ENCODE measurements at places on chromosomes 13 and 19.

- DNase-seq = peak; percentile 55
These were observed 13.6 kb upstream of the C5AR1 start for GRCh38 chr19:47296036-47296435.

DNA sequence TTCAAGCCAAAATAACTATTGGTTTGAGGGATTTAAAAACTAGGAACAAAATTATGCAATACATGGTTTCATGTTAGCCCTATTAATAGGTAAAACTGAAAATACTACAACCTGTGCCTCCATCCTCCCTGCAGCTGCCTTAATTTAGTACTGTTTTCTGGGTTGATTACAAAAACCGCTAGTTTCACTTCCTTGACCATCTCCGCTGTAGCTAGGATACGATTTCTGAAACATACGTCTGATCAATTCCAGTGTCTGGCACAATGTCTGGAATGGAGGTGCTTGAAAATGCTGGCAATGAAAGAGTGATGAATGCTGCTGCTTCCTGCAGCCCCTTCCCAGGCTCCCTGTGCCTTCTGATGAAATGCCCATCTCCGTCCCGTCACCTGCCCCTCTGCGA is 273.5 kb downstream of the SHISA2 start:
- DNase-seq = no peak

DNA sequence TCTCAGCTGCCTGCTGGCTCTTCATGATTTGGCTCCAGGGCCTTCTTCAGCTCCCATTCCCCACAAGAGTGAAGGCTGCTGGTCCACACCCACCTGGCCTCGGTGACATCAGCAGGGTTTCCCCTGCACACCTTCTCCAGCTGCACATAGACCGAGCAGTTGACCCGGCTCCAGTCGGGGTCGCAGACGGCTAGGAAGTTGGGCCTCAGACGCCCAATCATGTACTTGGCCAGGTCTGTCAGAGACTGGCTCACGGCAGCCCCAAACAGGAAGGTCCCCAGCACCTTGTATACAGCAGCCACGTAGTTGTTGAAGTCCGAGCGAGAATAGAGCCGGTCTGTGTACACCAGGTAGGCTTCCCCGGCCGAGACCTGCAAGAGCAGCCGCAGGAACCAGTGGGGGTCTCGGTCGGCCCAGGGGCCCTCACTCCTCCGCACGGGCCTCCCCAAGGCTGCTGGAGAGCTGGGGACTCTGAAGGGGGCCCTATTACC is 3.8 kb downstream of the PLPP2 start:
- DNase-seq = no peak

GRCh38 chr19:43362745-43363144 is 9.3 kb downstream of the CD177 start:
- no peak for DNase-seq

- no peak for DNase-seq
These were observed 1.5 kb upstream of the RAB3A start for GRCh38 chr19:18205200-18205892.

DNA sequence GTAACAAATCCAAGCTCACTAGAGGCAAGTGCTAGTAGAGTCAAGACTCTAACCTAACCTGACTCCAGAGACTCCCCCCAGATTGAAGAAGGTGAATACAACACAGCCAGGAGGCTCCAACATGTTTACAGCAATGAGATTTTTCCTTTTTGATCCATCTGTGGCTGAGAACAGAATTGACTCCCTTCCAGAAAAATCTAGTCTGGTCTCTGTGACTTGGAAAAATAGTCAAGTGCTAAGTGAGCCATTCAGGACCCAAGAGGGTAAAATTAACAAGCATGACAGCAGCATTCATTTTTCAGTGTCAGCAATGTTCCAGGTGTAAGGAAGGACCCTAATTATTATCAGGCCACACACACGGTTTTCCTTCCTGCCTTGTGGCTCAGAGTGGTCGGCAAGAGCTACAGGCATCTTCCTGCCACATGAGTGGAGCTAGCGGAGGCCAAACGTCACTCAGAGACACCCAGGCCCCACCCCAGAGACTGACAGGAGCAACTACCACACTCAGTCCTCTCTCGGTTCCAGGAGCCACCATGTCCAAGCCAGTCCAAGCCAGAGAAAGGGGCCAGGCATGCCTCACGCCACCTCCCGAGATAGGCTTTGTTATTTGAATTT is 395.1 kb downstream of the FOXO1 start:
- no peak for DNase-seq

DNA sequence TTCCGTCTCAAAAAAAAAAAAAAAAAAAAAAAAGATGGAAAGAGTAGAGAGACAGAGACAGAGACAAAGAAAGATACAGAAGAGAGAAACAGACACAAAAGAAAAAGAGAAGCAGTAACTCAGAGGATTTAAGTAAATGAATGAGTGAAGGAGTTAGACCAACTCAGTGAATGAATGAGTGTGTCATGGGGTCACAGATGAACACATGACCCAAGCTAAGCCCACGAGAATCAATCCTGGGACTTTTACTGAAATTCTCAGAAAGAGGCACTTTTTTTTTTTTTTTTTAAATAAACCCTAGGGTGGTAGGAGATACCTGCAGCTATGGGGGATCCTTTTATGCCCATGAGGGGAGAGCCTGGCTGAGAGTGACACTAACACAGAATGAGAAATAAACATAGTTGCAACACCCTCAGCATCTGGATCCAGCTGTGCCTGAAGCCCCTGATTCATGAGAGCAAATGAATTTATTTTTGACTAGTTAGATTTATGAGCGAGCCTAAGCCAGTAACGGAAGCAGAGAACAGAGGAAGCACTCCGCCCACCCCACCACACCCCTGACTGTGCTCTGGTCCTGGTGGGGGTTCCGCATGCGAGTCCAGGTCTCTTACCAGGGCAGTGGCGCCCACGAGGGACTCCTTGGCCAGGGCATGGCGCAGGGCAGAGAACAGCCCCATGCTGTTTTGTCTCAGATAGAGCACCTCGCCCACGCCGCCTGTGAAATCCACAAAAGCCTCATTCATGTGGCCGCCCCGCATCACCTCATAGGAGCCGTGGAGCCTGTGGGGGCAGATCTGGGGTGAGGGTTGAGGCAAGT is 4.6 kb downstream of the CAPN12 start:
- no peak for DNase-seq

DNA sequence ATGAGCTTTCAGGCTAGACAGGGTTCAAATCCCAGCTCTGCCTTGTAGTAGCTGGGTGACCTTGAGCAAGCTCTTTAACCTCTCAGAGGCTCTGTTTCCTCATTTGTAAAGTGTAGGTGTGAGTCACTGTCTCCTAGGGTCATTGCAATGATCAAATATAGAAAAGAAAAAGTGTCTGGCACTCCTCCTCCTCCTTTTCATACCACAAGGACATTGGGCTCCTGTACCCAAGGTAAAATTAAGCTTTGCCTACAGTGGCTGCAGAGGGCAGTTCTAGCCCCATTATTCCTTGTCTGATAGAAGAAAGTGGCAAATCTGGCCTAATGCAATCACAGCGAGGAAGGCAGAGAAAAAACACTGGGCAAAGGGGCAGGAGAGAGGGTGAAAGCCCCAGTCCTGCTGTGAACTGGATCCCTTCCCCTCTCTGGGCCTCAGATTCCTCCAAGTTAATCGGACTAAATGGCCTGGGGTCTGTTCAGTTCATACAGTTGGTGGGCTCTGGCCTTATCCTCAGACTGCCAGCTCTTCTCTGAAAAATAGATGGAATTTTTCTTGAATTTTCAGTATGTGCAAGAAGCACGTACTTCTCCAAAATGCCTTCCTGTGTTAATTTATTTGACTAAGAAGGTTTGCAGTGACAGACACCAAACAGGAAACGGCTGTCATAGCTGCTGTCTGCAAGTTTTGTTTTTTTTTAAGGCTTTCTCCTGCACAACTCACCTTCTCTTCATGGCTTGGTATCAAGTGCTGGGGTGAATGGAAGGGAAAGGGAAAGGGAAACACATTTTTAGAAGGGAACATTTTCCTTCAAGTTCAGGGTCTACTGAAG is 35.3 kb downstream of the RGCC start:
- DNase-seq = no peak

DNA sequence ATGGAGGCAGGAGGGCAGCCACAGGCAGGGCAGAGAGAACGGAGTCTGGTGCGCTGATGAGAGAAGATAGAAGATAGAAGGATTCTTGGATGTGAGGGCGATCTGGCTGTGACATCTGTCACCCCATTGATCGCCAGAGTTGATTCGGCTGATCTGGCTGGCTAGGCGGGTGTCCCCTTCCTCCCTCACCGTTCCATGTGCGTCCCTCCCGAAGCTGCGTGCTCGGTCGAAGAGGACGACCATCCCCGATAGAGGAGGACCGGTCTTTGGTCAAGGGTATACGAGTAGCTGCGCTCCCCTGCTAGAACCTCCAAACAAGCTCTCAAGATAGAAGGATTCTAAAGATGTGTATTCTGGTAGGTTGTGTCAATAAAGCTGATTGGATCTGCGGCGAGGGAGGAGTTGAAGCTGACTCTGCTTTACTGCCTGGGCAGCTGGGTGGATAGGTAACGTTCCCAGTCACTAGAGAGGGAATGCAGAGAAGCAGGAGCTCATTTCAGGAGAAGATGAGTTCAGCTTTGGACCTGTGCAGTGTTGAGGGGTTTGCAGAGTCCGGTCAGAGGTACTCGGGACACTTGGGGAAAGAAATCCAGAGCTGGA is 5.1 kb downstream of the UBAC2 start:
- no peak for DNase-seq

DNA sequence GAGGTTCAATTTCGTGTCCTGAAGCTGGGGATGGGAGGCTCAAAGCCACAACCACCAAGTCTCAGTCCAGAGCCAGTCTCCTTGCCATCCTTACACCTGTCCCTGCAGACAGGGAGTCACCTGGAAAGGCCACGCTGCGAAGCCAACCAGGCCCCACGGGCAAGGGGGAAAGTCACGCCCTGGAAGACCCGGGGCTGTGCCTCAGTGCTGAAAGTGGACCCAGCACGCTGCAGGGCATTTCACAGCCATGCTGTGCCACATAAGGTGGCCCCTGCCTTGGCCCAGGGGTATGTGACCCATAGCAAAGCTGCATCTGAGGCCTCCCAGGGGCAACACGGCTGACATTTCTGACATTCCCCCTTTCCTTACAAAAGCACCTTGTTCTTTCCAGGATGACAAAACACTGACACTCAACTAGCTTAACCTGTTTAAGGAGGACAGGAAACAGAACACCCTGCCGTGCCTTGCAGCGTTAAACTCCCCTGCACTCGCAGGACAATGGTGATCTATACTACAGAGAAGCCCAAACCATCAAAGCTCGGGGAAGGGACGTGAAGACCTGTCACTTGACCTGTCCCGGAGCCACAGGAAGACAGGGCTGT is 14.8 kb downstream of the CHERP start:
- no peak for DNase-seq

DNA sequence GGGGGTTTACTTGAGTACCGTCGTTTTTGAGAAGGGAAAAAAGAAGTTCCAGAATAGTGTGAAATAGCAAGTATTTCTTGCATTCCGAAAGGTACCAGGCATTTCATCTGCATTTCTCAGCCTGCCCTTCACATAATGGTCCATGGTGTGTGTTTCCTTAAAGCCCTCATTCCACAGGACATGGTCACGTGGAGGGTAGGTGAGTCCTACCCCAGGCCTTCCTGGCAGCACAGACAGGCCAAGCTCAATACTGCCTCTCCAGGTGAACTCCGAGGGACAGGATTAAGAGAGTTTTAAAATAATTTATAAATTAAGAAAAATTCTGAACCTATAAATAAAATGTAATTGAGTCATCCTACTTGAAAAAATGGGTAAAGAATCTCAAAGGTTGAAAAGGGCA is 64.7 kb downstream of the TNFRSF19 start:
- no peak for DNase-seq

- no peak for DNase-seq
These were observed 45.6 kb upstream of the RAP2A start for GRCh38 chr13:97388373-97388772.

GRCh38 chr13:51844862-51845573 is at the start of gene TMEM272:
Gene TMEM272 (minus strand): TSS chr13:51845177. CDS start chr13:51838530, 6,647 bp downstream.
- DNase-seq = no peak

DNA sequence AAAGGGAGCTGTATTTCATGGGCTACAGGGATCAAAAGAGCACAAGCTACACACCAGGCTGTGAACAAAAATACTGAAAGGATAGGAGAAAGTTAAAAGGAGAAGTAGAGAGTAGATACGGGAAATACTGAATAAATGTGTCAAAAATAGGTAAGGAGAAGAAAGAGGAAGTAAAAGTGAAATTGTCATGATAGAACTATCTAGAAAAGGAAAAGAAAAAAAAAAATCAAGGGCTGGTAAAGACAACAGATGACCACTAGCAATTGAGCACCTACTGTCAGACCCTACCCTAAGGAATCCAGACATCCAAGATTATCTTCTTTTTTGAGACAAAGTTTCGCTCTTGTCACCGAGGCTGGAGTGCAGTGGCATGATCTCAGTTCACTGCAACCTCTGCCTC is 4.8 kb downstream of the RUBCNL start:
- no peak for DNase-seq

DNA sequence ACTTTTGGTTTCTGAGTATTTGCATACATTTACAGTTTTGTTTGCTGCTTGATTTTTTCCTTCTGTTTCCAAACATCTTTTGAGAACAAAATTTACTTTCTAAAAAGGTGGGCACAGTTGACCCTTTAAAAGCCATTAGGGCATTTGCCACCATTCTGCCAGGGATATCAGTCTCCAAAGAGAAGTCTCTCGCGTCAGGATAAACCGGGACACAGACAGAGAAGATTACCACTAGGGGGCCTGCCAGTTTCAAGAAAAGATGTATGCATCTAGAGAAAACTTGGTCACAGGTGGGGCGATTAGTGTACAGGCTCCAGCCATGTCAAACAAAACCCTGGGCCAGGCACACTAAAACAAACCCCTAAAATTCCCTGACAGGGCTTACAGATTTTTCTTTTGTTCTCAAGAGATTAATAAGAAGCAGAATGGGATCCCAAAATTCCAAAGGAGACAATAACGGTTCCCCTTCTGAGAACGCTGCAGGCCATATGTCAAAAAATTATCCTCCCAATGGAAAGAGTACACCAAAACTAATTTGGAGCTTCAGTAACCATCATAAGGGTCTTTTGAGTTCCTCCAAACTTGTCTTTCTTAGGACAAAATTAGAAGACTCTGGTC is 10.7 kb upstream of the PABPC3 start:
- peak; percentile 17 for DNase-seq

DNA sequence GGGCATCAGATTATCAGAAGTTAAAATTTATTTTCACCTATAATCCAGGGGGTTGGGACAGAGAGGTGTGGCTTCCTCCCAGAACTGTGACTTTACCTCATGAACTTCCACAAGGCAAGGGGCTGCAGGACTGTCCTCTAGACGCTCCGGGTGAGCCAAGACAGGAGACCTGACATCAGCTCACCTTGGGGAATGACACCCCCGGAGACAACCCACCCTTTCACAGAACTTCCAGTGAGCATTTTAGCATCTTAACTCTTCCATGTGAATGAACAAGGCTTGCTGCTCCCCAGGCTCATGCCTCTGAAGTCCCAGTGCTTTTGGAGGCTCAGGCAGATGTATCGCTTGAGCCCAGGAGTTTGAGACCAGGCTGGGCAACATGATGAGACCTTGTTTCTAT is 29.4 kb upstream of the TFDP1 start:
- DNase-seq = no peak
